ENCODE measurements at places on chromosomes 11 and 22.

GRCh38 chr11:27621405-27622161 is 78.7 kb downstream of the BDNF start:
- H3K36me3 ChIP-seq: no peaks in the 10 kb centered on the region

DNA sequence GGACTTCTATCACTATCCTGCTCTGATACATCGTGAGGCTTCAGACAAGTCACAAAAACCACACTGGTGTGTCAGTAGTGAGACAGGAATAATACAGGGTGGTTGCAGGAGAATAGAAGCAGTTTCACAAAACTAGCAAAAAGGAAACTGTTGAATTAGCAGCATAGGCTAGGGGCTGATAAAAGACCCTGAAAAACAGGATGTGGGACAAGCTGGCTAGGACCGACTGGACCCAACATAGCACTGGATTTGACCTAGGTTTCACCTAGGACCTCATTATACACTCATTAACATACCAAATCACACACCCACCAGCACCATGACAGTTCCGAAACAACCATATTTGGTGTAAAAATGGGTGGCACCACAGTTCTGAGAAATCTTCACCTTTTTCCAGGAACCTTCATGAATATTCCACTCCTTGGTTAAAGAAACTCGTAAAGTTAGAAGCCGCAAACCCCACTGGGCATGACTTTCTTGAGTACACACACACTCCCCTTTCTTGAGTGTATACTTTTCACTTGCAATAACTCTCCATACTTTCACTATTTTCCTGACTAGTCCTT is 76.2 kb downstream of the SLC1A2 start:
- DNase-seq: no peak
- no peaks in the 10 kb centered on the region for H3K36me3 ChIP-seq
- H3K4me1 ChIP-seq: peaks cover 10% of the 10 kb centered on the region
- H3K27me3 ChIP-seq: no peaks in the 10 kb centered on the region

DNA sequence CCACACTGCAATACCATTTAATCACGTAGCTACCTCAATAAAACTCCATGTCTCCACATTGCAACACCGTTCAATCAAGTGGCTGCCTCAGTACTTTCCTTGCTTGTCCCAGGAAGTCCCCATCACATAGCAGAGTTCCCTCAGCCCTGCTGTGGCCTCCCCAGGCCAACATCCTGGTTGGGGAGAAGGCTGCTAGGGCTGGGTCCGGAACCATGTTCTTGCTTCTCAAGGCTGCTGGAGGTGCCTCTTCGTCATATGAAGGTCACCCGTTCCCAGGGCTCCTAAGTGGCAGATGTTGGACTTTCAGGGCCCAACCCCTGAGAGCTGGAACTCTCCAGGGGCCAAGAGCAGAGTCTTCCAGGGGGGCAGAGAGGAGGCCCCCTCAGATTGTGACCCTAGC is 3.3 kb downstream of the ART5 start:
- no peaks in the 10 kb centered on the region for H3K36me3 ChIP-seq
- no peak for DNase-seq
- peaks cover 6% of the 10 kb centered on the region for H3K27me3 ChIP-seq
- H3K27ac ChIP-seq: no peak overlapping the region
- H3K4me1 ChIP-seq: peaks cover 11% of the 10 kb centered on the region
- no peak overlapping the region for H3K4me3 ChIP-seq

DNA sequence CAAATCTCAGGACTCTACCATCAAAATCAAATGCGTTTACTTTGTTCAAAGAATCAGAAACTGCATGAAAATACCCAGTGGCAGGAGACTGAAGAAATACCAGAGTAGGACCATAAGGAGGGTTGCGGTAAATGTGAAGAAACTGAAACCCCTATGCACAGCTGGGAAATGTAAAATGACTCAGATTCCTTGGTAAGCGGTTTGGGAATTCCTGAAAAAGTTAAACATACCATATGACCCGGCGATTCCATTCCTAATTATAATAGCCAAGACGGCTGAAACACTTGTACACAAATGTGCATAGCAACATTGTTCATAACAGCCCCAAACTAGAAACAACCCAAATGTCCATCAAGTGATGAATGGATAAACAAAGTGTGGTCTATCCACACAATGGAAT is 114.1 kb upstream of the GRAMD1B start:
- no peak for DNase-seq
- no peaks in the 10 kb centered on the region for H3K36me3 ChIP-seq
- peaks cover 12% of the 10 kb centered on the region for H3K27me3 ChIP-seq
- no peak overlapping the region for H3K27ac ChIP-seq

GRCh38 chr11:11857769-11858168 is 16.0 kb downstream of the USP47 start:
- no peaks in the 10 kb centered on the region for H3K27me3 ChIP-seq
- H3K36me3 ChIP-seq: no peaks in the 10 kb centered on the region
- H3K4me3 ChIP-seq: peak overlapping the region; percentile 40
- no peak for DNase-seq
- H3K4me1 ChIP-seq: peaks cover 51% of the 10 kb centered on the region

- H3K36me3 ChIP-seq: no peaks in the 10 kb centered on the region
- no peak for DNase-seq
- no peaks in the 10 kb centered on the region for H3K4me1 ChIP-seq
- no peak overlapping the region for H3K4me3 ChIP-seq
These were observed 211.5 kb upstream of the BLID start for GRCh38 chr11:122327528-122327927.

GRCh38 chr11:94741022-94741679 is 27.0 kb upstream of the AMOTL1 start:
- peaks cover 54% of the 10 kb centered on the region for H3K4me1 ChIP-seq
- peak overlapping the region; percentile 66 for H3K27ac ChIP-seq
- peak overlapping the region; percentile 69 for H3K4me3 ChIP-seq
- no peaks in the 10 kb centered on the region for H3K36me3 ChIP-seq
- peaks cover 7% of the 10 kb centered on the region for H3K27me3 ChIP-seq
- DNase-seq: peak; percentile 59

DNA sequence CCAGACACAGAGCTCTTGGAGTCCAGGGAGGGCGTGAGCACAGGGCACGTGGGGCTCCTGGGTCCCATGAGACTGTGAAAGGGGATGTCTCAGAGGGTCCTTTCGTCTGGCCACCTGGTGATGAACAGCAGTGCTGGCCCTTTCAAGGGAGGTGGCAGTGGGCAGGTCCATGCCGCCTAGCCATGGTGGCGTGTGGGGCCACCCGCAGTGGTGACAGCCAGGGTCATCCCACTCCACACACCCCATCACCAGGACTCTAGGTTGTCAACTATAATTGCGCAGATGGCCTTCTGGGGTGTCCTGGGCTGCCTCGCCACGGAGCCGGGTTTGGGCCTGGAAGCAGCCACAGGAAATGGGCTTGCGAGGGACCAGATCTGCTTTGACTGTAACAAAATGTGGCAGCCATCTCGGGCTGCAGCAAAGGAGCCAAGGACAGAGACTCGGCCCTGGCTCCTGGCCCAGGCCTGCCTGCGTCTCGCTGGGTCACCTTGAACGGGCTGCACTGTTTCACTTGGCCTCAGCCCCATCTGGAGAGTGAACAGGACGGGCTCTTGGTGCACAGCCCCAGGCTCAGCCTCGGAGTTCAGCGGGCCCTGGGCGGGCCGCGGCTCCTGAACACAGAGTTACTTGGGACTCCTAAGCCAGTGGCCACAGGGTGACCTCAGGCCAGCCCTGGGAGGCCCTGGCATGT is 1350.5 kb downstream of the BRD1 start:
- no peaks in the 10 kb centered on the region for H3K36me3 ChIP-seq
- H3K4me3 ChIP-seq: no peak overlapping the region
- no peak overlapping the region for H3K27ac ChIP-seq
- no peak for DNase-seq
- H3K27me3 ChIP-seq: no peaks in the 10 kb centered on the region

DNA sequence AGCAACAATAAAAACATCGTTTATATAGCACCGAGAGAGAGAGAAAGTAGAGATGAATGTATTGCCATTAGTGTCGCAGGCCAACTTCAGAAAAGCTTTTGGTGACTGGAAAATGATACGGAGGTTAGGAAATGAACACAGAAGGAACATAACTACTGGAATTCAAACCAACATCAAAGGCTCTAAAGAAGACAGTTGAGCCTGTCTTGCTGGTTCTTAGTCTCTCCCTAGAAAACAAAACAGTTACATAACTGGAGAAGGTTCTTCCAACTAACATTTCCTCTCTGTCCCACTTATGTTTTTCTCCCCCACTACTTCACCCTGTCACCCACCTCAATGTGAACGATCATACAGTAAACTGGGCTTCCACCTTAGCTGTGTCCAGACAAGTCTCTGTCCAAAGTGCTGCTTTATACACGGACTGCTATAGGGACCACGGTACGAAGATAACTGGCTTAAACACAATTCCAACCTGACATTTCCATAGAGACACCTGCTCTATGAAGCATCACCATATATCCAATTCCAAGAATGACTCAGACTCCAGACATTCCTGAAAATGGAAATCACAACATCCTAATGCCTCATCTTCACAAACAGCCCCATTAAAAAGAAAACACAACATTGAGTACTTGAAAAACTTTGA is 85.2 kb upstream of the ARHGAP32 start:
- H3K4me1 ChIP-seq: peaks cover 55% of the 10 kb centered on the region
- no peaks in the 10 kb centered on the region for H3K36me3 ChIP-seq
- no peaks in the 10 kb centered on the region for H3K27me3 ChIP-seq
- peak overlapping the region; percentile 85 for H3K27ac ChIP-seq
- peak overlapping the region; percentile 80 for H3K4me3 ChIP-seq
- no peak for DNase-seq

GRCh38 chr11:82174610-82175009 is 559.1 kb downstream of the FAM181B start:
- no peak overlapping the region for H3K27ac ChIP-seq
- H3K36me3 ChIP-seq: no peaks in the 10 kb centered on the region
- H3K4me1 ChIP-seq: no peaks in the 10 kb centered on the region
- DNase-seq: no peak
